Heart right ventricle (tissue), 16 donors: ENCODE measurements at places on chromosomes 13 and 19.
A peak's percentile ranks its signal among the peaks of the same experiment; 100 is the strongest.

DNA sequence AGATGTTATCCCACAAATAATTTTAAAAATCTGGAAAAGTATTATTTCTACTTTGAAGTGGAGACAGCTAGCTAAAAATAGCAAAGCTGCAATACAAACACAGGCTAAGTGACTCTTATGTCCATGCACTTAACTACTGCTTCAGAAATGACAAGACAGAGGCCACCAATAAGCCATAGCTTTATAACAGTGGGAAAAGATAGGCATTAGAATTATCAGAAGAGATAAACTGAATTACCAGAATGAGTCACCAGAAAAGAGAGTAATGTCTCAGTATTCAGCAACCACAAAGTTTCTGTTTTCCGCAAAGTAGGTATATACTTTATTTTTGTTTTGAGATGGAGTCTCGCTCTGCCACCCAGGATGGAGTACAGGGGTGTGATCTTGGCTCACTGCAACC, 17.1 kb downstream of the CLN5 start:
- DNase-seq, result no peak

DNA sequence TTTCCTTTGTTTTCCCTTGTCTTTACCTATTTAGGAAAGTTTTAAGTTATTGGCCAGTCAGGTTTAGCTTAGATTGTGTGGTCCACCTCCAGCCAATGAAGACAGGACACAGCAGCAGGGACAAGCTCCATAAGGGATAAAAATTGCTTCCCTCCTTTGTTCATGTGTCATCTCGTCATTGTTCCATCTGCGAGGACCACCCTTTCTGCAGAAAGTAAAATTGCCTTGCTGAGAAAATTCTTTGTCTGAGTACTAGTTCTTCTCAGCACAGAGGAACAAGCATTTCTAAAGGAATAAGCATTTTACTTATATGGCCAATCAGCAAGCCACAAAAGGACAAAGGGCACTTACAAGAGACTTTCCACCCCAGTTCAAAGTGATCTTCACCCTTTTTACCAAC, 11.4 kb downstream of the ZNF560 start:
- DNase-seq, result no peak

GRCh38 chr19:41219924-41220567, 1.0 kb downstream of the AXL start:
- DNase-seq, result peak; percentile 59

DNA sequence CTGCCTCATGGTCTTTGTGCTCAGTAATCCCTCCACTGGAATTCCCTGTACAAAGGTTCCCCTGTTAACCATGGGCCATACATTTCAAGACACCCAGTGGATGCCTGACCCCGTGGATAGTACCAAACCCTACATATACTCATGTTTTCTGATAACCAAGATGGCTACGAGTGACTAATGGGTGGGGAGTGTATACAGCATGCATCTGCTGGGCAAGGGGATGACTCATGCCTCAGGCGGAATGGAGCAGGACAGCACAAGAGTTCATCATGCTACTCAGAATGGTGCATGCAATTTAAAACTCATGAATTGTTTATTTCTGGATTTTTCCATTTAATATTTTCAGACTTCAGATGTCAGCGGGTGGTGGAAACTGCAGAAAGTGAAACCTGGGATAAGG, 13.3 kb upstream of the FGF9 start:
- DNase-seq, result no peak

DNA sequence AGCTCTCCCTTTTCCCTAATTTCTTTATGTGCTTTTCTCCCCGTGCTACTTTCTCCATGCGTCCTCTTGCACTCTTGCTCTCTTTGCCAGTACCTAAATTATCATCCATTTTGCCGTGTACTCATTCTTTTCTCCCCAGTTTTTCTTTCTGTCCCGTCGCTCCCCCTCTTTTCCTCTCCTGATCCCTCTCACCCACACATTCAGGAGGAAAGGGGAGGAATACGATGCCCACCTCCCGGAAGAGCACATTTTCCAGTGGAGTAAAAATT, 821 bp downstream of the ZNF616 start:
- no peak for DNase-seq

DNA sequence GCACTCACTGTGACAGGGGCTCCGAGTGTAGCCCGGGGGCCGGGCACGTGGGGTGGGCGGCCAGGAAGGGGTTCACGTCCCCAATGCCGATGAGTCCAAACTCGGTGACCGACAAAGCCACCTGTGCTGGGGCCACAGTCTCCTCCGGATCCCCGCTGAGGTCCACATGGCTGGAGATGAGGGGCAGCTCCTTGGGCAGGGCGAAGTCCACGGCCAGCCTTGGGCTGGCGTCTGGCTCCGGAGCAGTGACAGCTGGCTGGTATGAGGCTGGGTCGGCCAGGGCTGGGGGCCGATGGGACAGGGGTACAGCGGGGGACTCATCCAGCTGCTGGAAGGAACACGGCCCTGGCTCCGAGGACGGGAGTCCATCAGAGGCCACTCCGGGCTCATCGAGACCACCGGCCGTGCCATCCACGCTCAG, 15.9 kb upstream of the PLPP2 start:
- no peak for DNase-seq

DNA sequence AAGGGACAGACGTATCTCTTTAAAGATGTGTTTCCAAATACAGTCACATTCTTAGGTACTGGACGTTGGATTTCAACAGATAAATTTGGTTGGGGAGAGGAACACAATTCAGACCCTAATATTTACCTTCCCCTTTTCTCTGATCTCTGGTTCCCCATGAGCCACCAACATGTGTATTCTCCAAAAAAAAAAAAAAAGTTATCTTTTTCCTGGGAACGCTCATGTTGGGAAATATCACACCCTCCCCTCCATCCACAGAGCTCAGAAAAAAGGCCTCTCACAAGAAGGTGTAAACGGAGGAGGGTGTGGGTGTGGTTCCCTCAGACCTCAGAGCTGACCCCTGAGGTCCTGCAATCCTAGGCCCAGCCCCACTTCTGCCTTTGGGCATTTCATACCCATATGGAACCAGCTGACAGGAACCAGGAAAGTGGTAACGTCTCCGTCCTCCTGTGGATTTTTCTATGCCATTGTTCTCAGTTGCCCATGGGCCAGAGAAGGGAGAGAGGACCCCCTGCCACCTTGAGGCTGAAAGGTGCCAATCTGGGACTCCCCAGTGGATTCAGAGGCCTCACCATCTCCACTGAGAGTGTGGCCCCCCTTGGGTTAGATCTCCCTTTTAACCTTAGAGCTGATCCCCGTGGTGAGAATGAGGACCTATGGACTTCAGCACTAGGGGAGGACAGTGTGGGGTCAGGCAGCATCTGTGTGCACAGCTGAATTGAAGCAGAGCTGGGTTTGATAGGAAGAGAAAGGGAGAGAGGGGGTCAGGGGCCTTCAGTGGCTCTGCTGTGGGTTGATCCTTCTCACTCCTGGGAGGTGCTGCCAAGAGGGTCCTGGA, 8.4 kb upstream of the SIGLEC12 start:
- DNase-seq, result no peak

- DNase-seq, result no peak
These were observed 572.5 kb downstream of the OLFM4 start for GRCh38 chr13:53601113-53601512.

DNA sequence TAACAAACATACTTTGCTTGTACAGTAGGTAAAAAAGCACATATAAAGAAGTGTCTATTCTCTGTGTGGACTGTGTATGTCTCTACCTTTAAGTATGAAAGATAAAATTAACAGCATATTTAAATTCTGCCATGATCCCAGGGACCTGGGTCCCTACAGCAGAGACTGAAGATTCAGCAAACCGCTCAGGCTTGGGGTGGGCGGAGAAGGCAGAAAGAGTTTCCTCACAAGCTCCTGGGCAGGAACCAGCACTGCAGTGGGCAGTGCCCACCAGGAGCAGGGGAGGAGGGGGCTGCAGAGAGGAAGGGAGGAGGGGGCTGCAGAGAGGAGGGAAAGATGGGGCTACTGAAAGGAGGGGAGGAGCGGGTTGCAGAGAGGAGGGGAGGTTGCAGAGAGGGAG, 44.6 kb upstream of the GRTP1 start:
- no peak for DNase-seq

DNA sequence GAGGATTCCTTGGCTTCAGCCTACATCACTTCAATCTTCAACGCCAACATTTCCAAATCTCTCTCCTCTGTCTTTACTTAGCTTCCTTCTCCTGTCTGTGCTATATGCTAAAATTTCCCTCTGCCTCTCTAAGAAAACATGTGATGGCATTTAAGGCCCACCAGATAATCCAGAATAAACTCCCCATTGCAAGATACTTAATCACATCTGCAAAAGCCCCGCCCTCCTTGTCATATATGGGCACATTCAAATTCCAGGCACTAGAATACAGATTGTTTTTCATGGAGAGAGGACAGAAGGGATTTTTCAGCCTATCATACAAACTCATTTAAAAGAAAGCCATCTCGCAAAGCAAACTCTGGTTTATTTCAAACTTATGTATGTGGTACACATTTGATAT, 16.2 kb downstream of the ARGLU1 start:
- DNase-seq, result no peak

GRCh38 chr19:21460686-21461085, 44.7 kb upstream of the ZNF429 start:
- DNase-seq, result no peak

GRCh38 chr13:113258321-113259054, 38.6 kb upstream of the LAMP1 start:
- DNase-seq, result no peak

- no peak for DNase-seq
These were observed 7.8 kb downstream of the SLC7A1 start for GRCh38 chr13:29587645-29588044.

DNA sequence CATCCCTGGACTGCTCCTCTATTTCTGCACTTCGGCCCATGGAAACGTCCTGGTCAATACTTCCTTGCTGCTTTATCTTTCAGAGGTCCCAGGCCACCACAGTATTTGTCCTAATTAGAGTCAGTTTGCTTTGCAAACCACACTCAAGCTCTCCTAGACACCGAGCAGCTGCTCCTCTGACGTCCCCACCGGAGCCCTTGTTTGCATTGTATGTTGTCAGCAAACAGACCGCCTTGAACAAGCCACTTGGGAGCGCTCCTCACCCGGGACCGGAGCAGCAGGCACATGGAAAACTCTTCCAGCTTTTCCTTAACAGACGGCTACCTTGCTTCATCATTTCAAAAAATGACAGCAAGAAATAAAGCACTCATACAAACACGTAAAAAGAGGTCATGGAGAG, 51.5 kb upstream of the GTF3A start:
- no peak for DNase-seq

DNA sequence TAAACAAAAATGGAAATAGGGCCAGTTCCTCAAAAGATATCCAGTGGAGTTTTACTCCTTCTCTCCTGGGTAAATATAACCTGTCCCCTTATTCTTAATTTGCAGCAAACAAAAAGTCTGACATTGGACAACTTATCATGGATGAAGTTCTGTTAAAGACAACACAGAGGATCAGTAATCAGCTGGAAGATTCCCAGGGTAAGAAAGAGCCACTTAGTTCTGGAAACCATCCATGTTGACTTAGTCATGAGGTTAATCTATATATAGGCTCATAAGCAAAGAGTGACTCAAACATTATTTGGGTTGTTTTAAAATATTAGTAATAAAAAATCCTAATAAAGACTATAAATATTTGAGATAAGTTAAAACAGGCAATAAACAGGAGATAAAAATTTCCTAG, 40.5 kb upstream of the EBPL start:
- no peak for DNase-seq

DNA sequence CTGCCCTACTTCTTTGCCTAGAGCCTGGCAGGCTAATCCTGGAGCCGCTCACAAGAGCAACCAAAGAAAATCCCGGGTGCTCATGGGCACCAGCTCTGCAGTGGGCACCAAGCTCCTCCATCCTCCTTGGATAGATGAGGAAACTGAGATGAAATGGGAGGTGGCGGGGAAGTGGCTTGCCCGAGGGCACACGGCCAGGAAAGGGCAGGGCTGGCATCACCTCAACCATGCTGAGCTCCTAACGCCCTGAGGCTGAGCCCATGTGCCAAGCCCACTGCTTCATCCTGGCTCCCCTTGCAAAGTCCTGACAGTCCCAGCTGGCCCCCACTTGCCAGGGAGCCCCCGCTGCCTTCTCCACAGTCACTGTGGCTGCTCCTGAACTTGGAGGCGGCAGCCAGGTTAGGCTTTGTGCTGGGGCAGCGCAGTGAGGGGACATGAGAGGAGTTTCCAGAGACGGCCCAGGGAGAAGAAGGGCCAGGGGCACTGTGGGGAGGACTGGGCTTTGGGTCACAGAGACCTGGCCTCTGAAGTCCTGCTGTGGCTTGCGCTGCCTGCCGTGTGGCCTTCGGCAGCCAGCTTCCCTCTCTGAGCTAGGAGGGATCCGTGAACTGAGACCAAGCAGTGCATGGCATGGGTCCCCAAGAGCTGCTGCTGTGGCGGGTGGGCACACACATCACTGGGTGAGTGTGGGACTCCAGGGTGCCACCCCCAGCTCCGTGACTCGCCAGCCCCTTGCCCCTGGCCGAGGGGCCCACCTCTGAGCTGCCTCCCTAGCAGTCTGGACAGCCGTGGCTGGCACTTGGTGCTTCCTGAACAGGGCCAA, 17.5 kb downstream of the TMED1 start:
- DNase-seq, result no peak

DNA sequence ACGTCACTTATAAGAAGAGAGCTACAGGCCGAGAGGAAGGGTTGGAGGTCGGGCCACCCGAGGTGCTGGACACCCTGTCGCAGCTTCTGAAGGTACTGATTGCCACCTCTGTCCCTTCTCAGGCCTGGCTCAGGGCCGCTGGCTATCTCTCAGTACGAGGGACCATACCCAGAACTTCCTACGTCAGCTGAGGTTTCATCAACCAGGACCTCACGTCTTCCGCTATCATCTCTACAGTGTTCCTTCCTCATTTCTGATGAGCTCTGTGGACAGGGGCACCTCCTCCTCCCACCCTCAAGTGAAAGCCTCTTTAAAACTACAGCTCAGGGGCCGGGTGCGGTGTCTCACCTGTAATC, 58.2 kb upstream of the USE1 start:
- DNase-seq, result no peak

- no peak for DNase-seq
These were observed 15.5 kb downstream of the STAP2 start for GRCh38 chr19:4322942-4323665.

GRCh38 chr19:46726971-46727501, 10.1 kb upstream of the PRKD2 start:
- no peak for DNase-seq

DNA sequence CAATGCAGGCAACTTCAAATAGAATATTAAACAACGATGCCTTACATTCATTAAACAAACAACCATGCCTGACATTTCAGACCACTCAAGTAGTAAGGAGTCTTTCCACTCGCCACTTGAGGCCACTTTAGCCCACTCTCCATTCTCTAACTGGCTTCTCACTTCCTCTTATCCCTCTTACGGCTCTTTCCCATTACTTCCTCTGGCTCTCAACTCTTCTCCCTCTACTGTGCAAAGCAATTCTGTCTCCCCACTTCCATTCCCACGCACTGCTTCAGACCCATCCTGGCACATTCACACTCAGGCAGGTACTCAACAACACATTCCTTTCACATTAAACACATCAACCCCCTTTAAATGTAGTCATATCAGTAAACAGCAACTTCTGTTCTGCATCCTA, 229.8 kb upstream of the IPO5 start:
- DNase-seq, result no peak

DNA sequence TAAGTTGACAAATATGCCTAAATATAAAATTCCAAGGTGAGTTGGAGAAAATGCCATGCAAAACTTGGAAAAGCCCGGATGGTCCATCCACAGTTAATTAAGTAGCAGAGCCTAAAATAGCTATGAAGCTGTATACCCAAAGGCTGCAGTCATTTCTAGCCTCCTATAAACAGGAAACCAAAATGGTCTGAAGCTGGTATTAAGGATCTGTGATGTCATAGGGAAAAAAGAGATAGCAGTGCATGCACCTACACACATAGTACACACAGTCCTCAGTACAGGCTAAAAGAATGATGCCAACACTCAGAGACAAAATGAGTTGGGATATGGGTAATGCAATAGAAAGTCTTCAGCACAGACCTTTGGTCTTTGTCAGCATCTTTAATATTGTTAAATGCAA, 736.9 kb downstream of the EFNB2 start:
- DNase-seq, result no peak
